Placental epithelial cell (primary cell): ENCODE measurements at places on chromosomes 4 and X. TPM values are rescaled to one million over a fixed set of nuclear protein-coding genes. Genes with fewer than 3 reads are reported as not detected.

The LUZP4 gene
- not detected in 2 replicates for total RNA-seq

The FRMPD4 gene
- not detected in 2 replicates for total RNA-seq

The PRRG1 gene
- total RNA-seq, result 44.0 and 54.7 TPM in 2 replicates

The NPNT gene
- total RNA-seq, result 0.22 and 0.39 TPM in 2 replicates

The GRSF1 gene
- total RNA-seq, result 70.7 and 72.1 TPM in 2 replicates

The SUV39H1 gene
- total RNA-seq, result 6.7 TPM in 2 replicates

The GPR119 gene
- not detected in 2 replicates for total RNA-seq

The ARHGEF38 gene
- under 0.01 TPM in 1 of 2 replicates, not detected in the other for total RNA-seq

The CXCL1 gene
- not detected in 2 replicates for total RNA-seq

The HS3ST1 gene
- total RNA-seq, result under 0.01 and 0.22 TPM in 2 replicates

The ZDHHC15 gene
- not detected in 2 replicates for total RNA-seq

The GPC3 gene
- total RNA-seq, result 2.6 and 22.8 TPM in 2 replicates

The ANKRD50 gene
- total RNA-seq, result 33.3 and 38.9 TPM in 2 replicates

The SPANXC gene
- not detected in 2 replicates for total RNA-seq

The PNMA5 gene
- total RNA-seq, result not detected in 2 replicates

The STPG2 gene
- 0.76 and 1.2 TPM in 2 replicates for total RNA-seq

The USP51 gene
- 2.3 and 7.1 TPM in 2 replicates for total RNA-seq

The OFD1 gene
- total RNA-seq, result 12.1 and 20.0 TPM in 2 replicates

The STBD1 gene
- total RNA-seq, result 2.7 and 2.9 TPM in 2 replicates

The PAGE5 gene
- total RNA-seq, result not detected in 2 replicates

The FAM114A1 gene
- total RNA-seq, result 395 and 414 TPM in 2 replicates

The MAGEB10 gene
- total RNA-seq, result not detected in 2 replicates

The MAGEA8 gene
- not detected in 2 replicates for total RNA-seq

The CXCL6 gene
- 0.39 TPM in 1 of 2 replicates, not detected in the other for total RNA-seq

The TLR10 gene
- total RNA-seq, result not detected in 2 replicates

The ARSJ gene
- 23.6 and 55.6 TPM in 2 replicates for total RNA-seq

The OTUD6A gene
- total RNA-seq, result not detected in 2 replicates

The PDZD4 gene
- total RNA-seq, result 0.39 TPM in 1 of 2 replicates, not detected in the other

The SPINK2 gene
- not detected in 2 replicates for total RNA-seq

The TMPRSS11D gene
- total RNA-seq, result not detected in 2 replicates

The COL4A5 gene
- total RNA-seq, result 282 and 406 TPM in 2 replicates

The SLC39A8 gene
- 30.2 and 43.1 TPM in 2 replicates for total RNA-seq

The CCDC149 gene
- total RNA-seq, result 2.4 and 2.5 TPM in 2 replicates

The SLC7A11 gene
- 2.4 and 13.4 TPM in 2 replicates for total RNA-seq

The TCEAL7 gene
- 2.1 and 10.6 TPM in 2 replicates for total RNA-seq

The GPRASP1 gene
- total RNA-seq, result 1.3 and 3.9 TPM in 2 replicates

The DMD gene
- total RNA-seq, result 13.0 and 21.5 TPM in 2 replicates

The CT45A3 gene
- not detected in 2 replicates for total RNA-seq

The FOXR2 gene
- not detected in 2 replicates for total RNA-seq

The KIF4A gene
- total RNA-seq, result 2.7 and 4.1 TPM in 2 replicates

The TLR2 gene
- under 0.01 and 0.22 TPM in 2 replicates for total RNA-seq

The ANOS1 gene
- 2.4 and 7.6 TPM in 2 replicates for total RNA-seq
